ENCODE measurements at places on chromosomes 2 and 18. TPM values are rescaled to one million over a fixed set of nuclear protein-coding genes. Genes with fewer than 3 reads are reported as not detected.

The CCDC150 gene
- 0.08 TPM for polyA plus RNA-seq

- no peaks in the 10 kb centered on the region for H3K36me3 ChIP-seq
- no peak overlapping the region for H3K4me3 ChIP-seq
- no peaks in the 10 kb centered on the region for H3K4me1 ChIP-seq
These were observed 1.2 kb upstream of the UGT1A7 start for GRCh38 chr2:233680361-233681045.

GRCh38 chr2:127448526-127448925, 30.3 kb downstream of the PROC start:
- H3K4me1 ChIP-seq: no peaks in the 10 kb centered on the region
- no peak overlapping the region for H3K4me3 ChIP-seq
- H3K27me3 ChIP-seq: no peaks in the 10 kb centered on the region
- no peak overlapping the region for H3K27ac ChIP-seq
- DNase-seq: no peak
- no peaks in the 10 kb centered on the region for H3K36me3 ChIP-seq

The HOXD8 gene
- polyA plus RNA-seq: not detected

DNA sequence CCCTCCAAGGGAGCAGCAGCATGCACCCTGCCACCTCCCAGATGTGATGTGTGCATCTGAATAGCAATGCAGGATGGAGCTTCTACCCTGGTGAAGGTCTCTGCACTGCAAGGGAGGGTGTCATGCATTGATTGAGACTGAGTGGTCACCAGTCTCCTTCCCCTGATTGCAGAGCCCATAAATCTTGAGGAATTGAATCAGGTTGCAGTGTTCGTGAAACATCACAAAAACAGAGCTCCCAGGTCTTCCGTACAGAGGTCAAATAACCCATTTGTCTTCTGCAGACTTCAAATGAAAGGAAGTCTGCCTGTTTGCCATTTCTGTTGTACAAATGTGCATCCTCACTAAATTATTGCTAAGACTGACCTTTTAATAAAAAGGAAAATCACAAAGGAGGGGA, 136.8 kb downstream of the WDSUB1 start:
- peaks cover 18% of the 10 kb centered on the region for H3K4me1 ChIP-seq
- no peak overlapping the region for H3K4me3 ChIP-seq
- no peak for DNase-seq

The IL1F10 gene
- polyA plus RNA-seq: not detected

- H3K4me3 ChIP-seq: no peak overlapping the region
- no peaks in the 10 kb centered on the region for H3K4me1 ChIP-seq
- H3K27me3 ChIP-seq: no peaks in the 10 kb centered on the region
- no peak overlapping the region for H3K27ac ChIP-seq
- H3K36me3 ChIP-seq: no peaks in the 10 kb centered on the region
- DNase-seq: no peak
These were observed 268.4 kb upstream of the CDH19 start for GRCh38 chr18:66872277-66872676.

The TTC39C gene
- polyA plus RNA-seq: 8.3 TPM

DNA sequence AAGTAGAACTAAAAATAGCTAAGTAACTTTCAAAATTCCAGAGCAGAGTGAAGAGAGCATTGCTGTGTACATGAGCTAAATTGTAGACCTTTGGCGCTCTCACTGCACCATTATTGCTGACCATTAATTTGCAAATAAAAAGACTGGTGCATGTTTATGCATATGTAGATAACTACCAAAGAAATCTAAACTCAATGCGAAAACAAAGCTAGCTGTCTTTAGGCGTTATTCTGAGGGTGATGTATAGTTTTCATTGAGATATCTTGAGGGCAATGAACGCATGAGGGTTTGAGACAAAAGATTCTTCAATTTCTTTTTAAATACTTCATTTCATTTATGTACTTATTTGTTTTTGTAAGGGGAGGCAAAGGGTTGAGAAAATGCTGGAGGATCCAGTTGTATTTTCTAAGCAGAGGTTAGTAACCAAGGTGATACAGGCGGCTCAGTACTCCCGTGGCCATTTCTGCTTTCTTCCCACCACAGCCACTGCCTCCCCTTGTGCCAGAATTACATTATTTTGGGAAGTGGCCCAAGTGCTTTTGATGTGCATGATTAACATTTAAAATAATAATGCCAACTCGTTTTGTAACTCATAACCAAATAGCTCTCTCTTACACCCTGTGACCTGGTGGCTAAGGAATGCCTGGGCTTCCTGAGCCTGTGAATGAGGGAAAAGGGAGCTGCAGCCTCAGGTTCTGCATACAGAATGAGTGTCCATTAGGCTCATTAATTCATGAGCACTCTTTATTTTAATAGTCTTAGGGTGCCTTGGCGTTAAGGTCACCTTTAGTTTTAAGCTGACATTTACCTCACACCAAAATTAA, 797.8 kb upstream of the GYPC start:
- H3K36me3 ChIP-seq: no peaks in the 10 kb centered on the region
- no peak overlapping the region for H3K27ac ChIP-seq
- no peaks in the 10 kb centered on the region for H3K4me1 ChIP-seq
- no peaks in the 10 kb centered on the region for H3K27me3 ChIP-seq
- no peak overlapping the region for H3K4me3 ChIP-seq
- DNase-seq: no peak
